ENCODE measurements at places on chromosomes 6 and 20.

DNA sequence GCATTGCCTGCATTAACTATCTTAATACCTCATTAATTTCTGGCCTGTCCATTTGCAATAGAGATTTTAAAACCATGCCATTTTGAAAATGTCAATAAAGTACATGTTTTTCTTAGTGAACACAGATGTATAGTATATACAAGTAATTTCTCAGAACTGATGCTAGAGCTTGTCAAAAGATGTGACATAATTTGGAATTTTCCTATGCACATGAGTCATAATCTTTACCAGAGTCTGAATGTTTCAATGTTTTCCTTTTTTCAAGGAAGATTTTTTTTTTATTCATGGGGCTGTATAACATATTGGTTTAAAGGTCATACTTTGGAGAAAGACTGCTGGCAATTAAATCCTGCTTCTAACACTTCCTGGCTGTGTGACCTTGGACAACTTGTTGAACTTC, 1347.5 kb upstream of the ADGRB3 start:
- no peak for DNase-seq

GRCh38 chr20:32535953-32536823, 48.9 kb downstream of the NOL4L start:
- peak; percentile 83 for DNase-seq

- no peak for DNase-seq
These were observed 67.8 kb downstream of the SCAND1 start for GRCh38 chr20:35886537-35886936.

- DNase-seq, result no peak
These were observed 268.8 kb downstream of the KCNQ5 start for GRCh38 chr6:72890671-72891070.

DNA sequence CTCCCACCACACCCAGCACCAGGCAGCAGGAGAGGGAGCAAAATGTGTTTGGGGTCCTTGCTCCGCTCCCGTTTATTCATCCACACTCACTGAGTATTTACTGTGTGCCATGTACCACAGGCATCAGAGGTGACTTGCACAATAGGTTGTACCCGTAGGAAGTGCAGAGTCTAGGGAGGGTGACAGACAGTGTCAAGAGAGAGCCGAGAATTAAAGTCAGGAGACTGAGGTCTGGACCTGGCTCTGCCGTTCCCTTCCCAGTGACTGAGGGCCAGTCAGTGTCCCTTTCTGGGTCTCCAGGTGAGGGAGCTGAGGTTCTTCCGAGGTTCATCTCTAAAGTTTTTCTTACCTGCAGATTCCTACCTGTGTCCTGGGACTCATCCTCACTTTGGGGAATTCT, 22.3 kb downstream of the TTBK1 start:
- DNase-seq, result no peak

GRCh38 chr20:44495802-44496481, 20.3 kb downstream of the TTPAL start:
- no peak for DNase-seq

GRCh38 chr6:128573036-128573435, 52.6 kb upstream of the PTPRK start:
- no peak for DNase-seq

- DNase-seq, result no peak
These were observed 686 bp downstream of the COL12A1 start for GRCh38 chr6:75204959-75205775.

GRCh38 chr20:9551808-9552550, 37.6 kb downstream of the LAMP5 start:
- DNase-seq, result no peak

DNA sequence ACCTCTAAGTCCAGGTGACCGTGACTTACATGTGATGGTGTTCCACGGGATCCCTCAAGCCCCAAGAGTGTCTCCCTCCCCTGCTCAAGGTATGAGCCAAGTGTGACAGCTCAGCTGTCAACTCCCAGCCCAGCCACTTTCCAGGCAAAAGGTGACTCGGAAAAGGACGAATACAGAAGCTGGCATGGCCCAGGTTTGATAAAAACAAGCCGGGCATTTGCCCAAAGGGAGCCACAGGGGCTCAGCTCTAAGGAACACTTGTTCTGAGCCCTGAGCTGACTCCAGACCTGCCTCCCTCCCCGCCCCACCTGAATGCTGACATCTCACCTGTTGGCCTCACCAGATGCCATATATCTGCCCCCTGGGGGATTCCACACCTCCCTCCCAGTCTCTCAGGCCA, 43.0 kb upstream of the BPIFA2 start:
- DNase-seq, result no peak

GRCh38 chr6:136030131-136030530, 178.6 kb downstream of the PDE7B start:
- no peak for DNase-seq

DNA sequence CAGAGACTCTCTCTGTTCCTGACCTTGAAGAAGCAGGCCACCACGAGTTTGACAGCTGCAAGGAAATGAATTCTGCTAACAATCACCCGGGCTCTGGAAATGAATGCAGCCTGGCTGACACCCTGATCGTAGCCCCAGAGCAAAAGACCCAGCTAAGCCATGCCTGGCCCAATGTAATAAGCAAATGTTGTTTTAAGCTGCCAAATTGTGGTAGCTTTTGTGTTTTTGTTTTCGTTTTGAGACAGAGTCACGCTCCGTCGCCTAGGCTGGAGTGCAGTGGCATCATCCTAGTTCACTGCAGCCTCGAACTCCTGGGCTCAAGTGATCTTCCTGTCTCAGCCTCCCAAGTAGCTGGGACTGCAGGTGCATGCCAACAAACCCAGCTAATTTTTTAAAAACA, 3.3 kb upstream of the OXT start:
- DNase-seq, result no peak

DNA sequence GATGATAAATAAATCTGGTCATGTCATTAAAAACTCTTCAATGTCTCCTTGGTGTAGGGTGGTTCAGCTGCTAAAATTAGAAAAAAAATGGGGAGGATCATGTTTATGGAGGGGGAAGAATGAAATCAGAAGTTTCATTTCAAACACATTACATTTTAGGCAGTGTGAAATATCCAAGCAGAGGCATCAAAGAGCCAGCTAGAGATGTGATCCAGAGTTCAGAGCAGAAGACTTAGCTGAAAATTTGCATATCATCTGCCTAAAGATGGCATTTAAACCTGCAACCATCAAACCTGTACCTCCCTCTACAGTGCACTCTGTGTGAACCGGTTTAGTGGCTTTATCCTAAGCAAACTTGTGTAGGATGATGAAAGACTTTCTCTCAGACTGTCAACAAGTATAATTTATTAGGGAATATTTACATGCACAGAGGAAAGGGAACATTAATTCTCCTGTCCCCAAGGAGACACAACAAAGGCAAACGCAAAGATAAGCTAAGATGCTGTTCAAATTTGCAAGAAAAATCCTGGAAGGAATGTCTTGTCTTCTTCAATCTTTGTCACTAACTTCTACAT, 84.8 kb upstream of the PLEKHG1 start:
- DNase-seq, result no peak

DNA sequence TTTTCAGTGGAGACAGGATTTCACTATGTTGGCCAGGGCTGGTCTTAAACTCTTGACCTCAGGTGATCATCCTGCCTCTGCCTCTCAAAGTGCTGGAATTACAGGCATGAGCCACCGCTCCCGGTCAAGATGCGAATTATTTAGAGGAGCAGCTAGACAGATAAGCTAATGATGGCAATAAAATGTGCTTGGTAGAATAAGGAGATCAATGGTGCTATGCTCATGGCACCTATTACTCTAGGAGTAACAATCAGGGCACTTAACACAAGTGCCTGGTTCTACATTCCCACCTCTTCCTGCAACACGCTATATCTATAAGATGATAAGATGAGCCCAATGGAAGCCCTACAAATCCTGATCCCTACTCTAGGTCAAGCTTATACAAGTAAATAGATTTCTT, 61.4 kb upstream of the LOC128125822 start:
- no peak for DNase-seq

- DNase-seq, result no peak
These were observed 191.8 kb upstream of the RREB1 start for GRCh38 chr6:6915813-6916547.

- DNase-seq, result peak; percentile 56
These were observed 4.1 kb upstream of the BNIP5 start for GRCh38 chr6:36340618-36341454.

- no peak for DNase-seq
These were observed 3.6 kb downstream of the CLDN20 start for GRCh38 chr6:155267411-155267810.

DNA sequence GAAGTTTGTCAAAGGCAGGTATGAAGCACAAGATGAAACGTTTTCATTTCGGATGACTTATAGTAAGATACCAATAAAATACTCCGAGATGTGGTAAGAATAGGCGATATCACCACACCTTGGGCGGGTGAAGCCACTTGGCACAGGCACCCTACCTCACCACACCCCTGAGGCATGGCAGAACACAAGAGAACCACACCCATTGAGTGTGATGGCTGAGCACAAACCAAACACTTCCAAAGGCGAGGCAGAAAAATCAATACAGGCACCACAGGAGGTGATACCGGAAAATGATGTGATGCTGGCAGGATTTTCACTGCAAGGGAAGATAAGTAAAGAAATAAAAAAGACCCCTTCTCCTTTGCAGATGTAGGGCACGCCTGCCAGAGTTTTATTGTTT, 332.9 kb upstream of the PRDM1 start:
- DNase-seq, result no peak

DNA sequence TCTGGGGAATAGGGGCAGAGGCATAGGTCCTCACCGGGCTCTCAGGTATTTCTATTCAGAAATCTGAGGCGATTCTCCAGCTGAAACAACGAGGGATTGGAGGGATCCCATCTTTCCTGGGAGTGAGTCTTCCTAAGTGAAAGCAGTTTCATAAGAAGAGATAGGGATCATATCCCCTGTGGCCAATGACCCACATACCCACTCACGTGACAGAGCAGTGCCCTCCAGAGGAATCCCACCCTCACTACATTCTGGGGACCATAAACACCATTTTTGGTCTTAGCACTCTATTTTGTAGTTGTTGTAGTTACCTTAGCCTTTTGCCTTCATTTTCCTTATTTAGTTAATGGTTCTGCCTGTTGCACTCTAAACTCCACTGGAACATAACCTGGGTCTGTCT, 121.1 kb downstream of the GPR63 start:
- DNase-seq, result no peak

DNA sequence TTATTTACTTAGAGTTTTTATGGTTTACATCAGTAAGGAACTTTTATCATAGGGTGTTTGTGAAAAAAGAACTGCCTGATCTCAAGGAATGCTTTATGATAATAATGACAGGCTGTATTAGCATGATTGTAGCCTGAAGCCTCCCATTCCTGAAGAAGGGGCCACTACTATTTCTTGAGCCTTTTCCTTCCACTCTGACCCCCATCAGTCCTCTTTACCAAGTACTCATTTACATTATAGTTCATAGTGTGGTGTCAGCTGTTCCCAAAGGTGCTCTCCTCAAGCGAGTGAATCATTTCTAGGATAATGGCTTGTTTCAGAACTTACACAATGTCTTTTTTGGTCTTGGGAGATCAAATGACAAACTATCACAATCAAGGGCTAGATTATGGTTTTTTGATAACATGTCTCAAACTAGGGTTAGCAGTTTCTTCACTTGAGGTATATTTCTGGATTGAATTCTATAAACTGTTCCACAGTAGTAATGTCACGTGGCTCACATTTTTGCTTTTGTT, 283.6 kb downstream of the CDKAL1 start:
- no peak for DNase-seq

- DNase-seq, result peak; percentile 98
These were observed 35.8 kb upstream of the SHLD1 start for GRCh38 chr20:5714261-5715041.

DNA sequence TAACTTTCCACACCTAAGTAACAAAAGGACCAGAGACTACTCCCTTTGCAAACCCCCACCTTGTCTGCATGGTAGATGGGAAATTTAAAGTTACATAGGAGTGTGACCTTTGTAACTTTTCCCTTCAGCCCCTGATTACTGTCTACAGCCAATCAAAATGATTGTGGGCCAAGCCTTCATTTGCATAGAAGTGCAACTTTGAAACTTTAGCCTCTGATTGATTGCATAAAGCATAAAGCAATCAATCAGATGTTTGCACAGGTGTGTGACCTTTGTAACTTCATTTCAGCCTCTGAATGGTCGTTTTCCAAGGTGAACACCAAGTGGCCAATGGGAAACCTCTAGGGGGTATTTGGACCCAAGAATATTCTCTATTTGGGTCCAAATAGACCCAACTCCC, 46.1 kb downstream of the PRKN start:
- DNase-seq, result no peak

DNA sequence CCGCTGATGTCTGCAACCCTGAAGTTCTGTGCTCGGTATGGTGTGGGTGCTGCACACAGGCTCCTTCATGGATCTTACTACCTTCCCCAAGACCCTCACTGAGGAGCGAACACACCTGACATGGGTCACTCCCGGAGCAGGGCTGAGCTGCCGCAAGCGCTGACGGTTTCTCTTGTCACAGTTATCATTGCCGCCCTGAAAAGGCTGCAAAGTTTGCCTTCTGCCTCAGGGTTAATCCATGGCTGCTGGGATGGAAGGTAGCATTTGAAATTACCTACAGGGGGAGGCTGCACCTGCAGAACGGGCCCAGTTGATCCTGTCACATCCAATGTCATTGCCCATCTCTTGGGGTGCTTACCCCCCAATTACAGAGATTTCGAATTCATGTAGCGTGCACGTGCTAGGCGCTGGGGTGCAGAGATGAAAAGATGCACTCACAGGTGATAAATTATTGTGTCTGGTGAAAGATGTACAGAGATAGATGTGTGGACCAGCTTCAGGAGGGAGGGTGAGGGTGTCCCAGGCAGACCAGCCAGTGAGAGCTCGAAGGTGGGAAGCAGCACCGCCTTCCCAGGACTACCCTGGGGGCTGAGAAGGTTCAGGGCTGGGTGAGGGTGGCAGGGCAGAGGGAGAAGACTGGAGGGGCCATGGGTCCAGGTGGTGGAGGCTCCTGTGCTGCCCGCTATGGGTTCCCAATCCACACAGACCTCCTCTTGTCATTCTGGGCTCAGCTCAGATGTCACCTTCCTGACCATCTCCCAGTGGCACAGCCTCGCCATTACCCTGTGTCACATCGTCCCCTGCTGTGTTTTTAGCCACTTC, 120.1 kb downstream of the SYCP2 start:
- no peak for DNase-seq

- no peak for DNase-seq
These were observed 102.0 kb downstream of the PSMB1 start for GRCh38 chr6:170450916-170451761.

GRCh38 chr20:50528804-50529351, 18.7 kb downstream of the PTPN1 start:
- no peak for DNase-seq

DNA sequence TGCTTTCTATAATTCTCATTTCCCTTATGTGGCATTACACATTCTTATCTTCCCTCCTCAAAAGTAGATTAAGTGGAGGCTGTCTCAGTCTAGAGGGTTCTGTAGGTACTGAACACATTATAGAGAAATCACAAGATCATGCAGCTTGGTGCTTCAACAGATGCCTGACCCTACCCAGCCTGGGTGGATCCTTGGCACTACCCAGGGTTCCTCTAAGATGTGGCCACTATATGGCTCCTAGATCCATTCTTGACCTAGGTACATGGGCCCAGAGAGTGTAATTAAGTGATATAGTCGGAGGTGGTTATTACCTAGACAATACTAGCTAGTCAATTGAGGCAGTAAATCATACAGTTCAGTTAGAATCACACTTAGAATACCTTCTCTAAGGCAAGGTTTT, 213.9 kb downstream of the AKAP7 start:
- no peak for DNase-seq

GRCh38 chr6:6810727-6811126, 222.2 kb downstream of the LY86 start:
- no peak for DNase-seq
